Activated T-cell treated with anti-CD3 and anti-CD28 coated beads, Interleukin-2, amount 50 U/mL, for 1 hour (primary cell): ENCODE measurements at places on chromosomes 12 and 14.
A peak's percentile ranks its signal among the peaks of the same experiment; 100 is the strongest.

DNA sequence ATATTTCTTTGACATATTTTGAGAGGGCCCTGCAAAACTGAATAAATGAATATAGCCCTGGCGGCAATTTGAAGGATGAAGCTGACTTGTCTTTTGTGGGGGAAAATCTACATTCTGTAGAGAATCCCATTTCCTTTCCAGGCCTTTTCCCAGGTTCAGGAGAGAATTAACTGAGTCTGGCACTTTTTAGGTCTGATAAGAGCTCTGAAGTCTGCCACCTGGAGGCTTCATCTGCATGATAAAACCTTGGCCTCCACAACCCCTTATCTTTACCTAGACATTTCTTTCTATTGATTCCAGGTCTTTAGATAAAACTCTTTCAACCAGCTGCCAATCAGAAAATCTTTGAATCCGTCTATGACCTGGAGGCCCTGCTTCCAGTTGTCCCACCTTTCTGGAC lies 299.4 kb downstream of the ETNK1 start:
- no peak for DNase-seq

DNA sequence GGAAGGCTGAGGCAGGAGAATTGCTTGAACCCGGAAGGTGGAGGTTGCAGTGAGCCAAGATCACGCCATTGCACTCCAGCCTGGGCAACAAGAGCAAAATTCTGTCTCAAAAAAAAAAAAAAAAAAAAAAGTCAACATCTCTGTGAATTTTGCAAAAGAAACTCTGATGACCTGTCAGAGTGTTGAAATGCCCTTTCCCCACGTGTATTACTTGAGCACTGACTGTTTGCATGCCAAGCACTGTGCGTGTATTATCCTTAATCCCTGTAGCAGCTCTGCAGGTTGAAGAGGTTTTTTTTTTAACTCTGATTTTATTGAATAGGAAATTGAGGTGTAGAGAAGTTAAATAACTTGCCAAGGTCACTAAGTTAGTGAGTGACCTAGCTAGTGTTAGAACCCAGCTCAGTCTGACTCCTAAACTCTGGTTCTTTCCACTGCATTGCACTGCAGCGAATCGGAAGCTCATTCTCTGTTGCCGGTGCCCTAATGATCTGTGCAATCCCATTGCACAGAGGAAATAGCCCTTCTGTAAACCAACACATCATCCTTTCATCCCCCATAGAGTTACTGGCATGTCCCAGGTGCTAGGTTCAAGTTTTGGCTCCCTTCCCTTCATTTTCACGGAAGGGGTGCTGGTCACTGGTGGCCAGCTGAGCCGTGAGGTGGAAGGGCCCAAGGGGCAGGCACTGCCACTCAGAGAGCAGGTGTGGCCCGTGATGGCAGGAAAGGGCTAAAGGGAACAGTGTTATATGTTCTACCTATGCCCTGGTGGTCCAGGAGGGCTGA lies 122.3 kb downstream of the EML1 start:
- DNase-seq: no peak

DNA sequence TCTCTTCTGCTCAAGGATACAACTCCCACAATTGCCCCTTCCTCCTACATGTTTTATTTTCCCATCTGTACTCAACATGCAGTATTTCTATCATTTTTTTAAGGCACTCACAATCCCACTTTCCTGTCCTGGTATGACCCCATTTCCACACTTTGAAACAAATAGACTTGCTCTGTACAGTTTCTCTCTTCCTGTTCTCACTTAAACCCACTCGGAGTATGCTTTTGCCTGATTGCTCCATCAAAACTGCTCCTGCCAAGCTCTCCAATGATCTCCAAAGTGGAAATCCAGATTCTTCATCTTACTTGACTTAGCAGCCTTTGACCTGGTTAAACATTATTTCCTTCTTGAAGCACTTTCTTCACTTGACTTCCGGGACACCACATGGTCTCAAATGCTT lies 384.5 kb downstream of the SEC23A start:
- no peak for DNase-seq

- no peak for DNase-seq
Measured at GRCh38 chr12:9730591-9730990, 2.3 kb downstream of the CLECL1 start.

DNA sequence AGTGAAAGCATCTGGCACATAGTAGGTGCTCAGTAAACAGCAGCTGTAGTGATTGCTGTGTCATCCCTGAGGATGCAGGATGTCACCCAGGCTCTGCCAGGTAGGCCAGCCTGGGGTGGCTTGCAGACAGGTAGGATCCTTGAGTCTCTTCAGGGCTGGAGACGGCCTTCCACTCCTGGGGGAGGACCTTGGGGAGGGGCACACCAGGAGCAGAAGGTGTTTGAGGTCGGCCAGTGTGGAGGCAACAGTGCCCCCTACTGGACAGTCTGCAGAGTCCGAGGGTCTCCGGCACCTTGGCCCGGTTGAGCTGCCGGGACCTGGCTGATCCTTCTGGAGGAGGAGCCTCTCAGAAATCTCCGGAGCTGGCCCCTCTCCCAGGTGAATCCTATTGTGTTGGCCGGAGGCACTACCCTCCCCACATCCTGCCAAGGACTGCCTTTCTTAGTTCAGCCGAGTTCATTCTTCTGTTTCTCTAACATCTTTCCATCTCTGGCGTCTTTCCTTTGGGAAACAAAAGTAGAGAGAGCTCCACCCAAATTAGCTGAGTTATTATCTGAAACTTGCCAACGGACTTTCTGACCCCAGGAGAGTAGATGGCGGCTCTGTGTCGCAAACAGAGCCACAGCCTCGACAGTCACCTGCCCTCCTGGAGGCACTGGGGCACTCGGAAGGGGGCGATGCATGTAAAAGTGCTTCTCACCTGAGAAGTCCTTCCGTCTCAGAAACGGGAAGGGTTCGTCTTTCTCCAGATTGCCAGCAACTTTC lies 41.8 kb upstream of the CLMN start:
- DNase-seq: no peak

GRCh38 chr14:40656311-40656710 lies 950.4 kb upstream of the LRFN5 start:
- DNase-seq: no peak

DNA sequence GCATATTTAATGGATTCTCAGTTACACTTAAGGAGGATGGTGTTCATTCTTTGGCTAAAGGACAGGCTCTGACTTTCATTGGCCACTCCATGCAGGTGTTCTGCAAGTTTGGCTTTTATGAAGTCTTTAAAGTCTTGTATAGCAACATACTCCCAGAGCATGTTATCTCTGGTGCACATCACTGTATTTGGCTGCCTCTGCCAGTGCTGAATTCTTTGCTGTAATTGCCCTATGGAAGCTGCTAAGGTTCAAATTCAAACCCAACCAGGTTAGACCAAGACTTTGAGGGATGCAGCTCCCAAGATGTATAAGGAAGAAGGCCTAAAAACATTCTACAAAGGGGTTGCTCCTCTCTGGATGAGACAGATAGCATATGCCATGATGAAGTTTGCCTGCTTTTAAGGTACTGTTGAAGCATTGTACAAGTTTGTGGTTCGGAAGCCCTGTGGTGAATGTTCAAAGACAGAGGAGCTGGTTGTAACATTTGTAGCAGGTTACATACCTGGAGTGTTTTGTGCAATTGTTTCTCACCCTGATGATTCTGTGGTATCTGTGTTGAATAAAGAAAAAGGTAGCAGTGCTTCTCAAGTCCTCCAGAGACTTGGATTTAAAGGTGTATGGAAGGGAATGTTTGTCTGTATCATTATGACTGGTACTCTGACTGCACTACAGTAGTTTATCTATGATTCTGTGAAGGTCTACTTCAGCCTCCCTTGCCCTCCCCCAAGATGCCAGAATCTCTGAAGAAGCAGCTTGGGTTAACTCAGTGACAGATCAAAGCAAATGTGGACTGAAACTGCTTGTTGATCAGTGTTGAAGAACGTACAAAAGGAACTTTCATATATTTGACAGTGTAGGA lies 19.4 kb downstream of the TMEM116 start:
- no peak for DNase-seq

- DNase-seq: no peak
Measured at GRCh38 chr12:6262211-6262610, 48.3 kb upstream of the PLEKHG6 start.

- DNase-seq: no peak
Measured at GRCh38 chr14:64775081-64775777, 71.0 kb downstream of the PLEKHG3 start.

- no peak for DNase-seq
Measured at GRCh38 chr14:44988694-44989093, 26.7 kb downstream of the TOGARAM1 start.

DNA sequence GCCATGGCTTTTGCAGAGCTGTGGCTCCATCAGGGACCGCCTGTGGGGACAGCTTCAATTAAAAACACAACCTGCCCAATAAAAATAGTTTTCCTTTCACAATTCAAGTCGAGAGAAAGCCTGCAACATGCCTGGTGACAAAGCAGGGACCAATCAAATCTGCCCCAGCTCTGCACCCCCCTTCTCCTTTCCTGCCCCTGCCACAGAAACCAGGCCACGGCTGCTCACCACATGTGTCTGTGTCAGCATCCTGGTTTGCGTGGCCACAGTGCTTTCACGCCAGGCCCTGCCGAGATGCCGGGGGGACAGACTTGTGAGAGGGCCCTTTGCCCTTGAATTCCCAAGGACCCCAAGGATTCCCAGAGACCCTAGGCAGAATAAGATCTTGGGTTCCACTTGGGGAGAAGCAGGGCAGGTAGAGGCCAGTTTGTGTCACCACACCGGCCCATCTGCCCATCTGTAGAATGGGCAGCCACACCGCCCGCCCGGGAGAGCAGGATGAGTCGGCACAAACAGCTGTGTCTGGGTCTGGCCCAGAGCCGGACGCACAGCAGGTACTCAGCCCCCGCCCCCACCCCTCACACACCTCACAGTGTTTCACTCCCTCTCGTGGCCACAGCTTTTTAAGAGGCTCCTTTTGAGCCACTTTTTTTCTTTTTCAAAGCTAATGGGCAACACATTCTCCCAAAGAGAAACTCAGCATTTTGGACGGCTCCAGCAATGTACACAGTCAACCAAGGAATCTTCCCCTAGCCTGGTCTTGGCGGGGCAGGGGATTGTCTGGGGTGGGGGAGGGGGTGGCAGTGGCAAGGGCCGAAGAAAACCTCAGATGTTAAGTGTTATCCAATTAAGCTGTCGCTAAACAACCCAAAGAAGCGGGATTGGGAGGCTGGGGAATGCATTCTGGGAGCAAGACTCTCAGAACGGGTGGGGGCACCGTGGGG lies 41.5 kb downstream of the BCL11B start:
- peak; percentile 81 for DNase-seq

GRCh38 chr12:45601390-45601789 lies 128.1 kb upstream of the ARID2 start:
- DNase-seq: no peak

DNA sequence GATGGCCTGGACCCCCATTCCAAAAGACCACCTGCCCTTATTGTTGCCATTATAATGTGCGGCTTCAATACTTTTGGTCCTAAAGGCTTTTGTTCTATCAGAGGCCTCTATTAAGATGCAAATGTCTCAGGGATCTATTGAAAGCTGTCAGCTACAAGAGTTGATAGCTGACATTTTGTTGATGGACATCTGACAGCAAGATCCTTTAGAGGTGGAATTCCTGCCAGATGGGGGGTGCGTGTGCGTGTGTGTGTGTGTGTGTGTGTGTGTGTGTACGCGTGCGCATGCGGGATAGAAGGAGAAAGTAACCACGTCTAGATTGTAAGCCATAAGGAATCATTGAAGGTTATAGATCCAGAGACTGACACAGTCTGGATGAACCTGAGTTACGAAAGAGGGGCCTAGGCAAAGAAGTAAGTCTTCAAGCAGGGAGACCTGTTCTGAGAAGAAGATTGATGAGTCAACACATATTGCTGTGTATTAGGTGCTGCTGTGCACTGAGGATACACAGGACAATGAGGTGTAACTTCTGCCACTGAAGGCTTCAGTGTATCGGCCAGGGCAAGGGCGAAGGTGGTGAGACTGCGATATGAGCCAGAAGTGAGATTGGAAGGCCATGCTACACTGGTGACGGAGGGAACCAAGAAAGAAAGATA lies 89.2 kb downstream of the PRMT8 start:
- DNase-seq: no peak

DNA sequence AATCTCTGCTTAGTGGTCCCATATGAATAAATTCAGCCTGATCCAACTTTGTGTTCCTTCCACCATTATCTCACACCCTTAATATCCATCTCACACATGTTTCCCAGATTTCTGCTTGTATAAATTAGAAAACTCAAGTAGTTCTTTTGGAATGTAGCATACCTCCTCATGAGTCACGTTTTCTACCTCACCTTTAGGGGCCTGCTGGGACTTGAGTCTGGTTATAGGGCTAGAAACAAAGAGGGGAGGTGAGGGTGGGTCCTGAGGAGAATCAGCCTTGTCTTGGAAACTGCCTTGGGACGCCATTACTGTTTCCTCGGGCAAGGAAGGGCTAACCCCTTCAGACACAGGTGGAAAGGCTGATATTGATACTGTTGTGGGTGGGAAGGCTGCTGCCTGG lies 51.1 kb downstream of the EMP1 start:
- no peak for DNase-seq

DNA sequence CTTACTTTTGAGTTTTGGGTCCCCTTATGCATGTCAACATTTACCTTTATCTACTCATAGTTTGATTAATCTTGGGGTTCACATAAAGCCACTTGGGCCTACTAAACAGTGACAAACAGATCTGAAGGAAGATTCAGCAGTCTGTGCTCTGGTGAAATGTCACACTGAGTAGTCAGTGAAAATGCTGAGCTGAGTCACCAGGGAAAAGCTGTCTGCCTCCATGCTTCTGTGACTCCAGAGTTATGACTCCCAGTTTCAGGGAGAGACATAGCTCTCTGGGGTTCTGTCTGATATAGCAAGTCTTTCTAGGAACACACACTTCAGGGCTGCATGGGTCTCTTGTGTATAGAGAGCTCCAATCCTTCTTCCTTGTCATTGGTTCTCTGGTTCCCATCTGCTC lies 406.3 kb upstream of the FAR2 start:
- DNase-seq: no peak

GRCh38 chr12:52155048-52155868 lies 36.6 kb downstream of the KRT80 start:
- peak; percentile 38 for DNase-seq
